ENCODE measurements at places on chromosomes 7 and 10.

DNA sequence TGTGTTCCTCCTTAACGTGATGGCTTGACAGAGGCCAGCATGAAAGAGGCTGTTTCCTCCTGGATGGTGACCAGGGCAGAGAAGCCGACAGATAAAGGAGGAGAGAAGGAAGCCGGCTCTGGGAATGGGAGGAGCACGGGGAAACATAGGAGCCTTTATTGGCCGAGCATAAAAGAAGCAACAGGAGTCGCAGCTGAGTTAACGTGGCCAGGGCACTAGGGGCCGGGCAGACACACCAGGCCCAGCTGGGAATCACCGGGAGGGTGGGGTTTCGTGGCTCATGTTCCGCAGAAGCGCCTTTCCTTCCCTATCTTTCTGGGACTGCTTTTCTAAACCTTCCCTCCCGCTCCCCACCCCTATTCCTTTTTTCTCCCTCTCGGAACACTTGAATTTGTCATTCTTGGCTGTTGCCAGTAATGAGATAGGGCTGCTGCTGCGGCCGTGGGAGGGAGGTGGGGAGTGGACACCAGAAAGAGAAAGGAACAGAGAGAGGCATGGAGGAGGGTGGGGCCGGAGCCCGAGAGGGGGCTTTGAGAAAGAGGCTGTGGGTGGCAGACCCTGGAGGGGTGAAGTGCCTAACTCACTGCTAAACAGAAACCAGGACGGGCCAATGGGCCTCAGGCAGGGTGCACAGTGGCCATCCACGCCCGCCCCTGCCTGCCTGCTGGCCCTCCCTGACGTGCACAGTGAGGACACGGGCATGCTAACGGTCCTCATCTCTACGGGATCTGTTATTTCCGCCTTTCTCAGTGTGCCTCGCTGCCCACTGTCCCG, 65.2 kb downstream of the COL13A1 start:
- H3K36me3 ChIP-seq: no peaks in the 10 kb centered on the region
- peak overlapping the region; percentile 53 for H3K4me3 ChIP-seq
- peak; percentile 90 for DNase-seq
- H3K27ac ChIP-seq: peak overlapping the region; percentile 87
- peaks cover 52% of the 10 kb centered on the region for H3K4me1 ChIP-seq

GRCh38 chr10:104117839-104118323, 4.1 kb upstream of the SFR1 start:
- H3K36me3 ChIP-seq: no peaks in the 10 kb centered on the region
- no peak overlapping the region for H3K27ac ChIP-seq
- H3K4me1 ChIP-seq: peaks cover 31% of the 10 kb centered on the region
- H3K27me3 ChIP-seq: no peaks in the 10 kb centered on the region

- no peak overlapping the region for H3K4me3 ChIP-seq
- H3K27ac ChIP-seq: no peak overlapping the region
- no peaks in the 10 kb centered on the region for H3K36me3 ChIP-seq
- peak; percentile 9 for DNase-seq
- H3K4me1 ChIP-seq: peaks cover 3% of the 10 kb centered on the region
Observed at GRCh38 chr7:120184866-120185265, 88.1 kb upstream of the KCND2 start.

GRCh38 chr10:130615457-130615856, 479.3 kb downstream of the GLRX3 start:
- H3K27ac ChIP-seq: no peak overlapping the region
- no peaks in the 10 kb centered on the region for H3K4me1 ChIP-seq
- H3K36me3 ChIP-seq: no peaks in the 10 kb centered on the region
- no peak overlapping the region for H3K4me3 ChIP-seq
- H3K27me3 ChIP-seq: no peaks in the 10 kb centered on the region
- no peak for DNase-seq
